ENCODE measurements at places on chromosomes 1 and 21.

- no peak for DNase-seq
Observed at GRCh38 chr1:230284891-230285290, 141.2 kb downstream of the PGBD5 start.

DNA sequence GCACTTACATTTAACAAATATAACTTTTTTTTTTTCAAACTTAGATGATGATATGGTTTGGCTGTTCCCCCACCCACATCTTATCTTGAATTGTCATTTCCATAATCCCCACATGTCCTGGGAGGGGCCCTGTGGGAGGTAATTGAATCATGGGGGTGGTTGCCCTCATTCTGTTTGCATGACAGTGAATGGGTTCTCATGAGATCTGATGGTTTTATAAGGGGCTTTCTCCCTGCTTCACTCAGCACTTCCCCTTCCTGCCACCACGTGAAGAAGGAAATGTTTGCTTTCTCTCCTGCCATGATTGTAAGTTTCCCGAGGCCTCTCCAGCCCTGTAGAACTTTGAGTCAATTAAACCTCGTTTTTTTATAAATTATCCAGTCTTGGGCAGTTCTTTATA lies 432.6 kb downstream of the AMY1C start:
- DNase-seq: no peak

DNA sequence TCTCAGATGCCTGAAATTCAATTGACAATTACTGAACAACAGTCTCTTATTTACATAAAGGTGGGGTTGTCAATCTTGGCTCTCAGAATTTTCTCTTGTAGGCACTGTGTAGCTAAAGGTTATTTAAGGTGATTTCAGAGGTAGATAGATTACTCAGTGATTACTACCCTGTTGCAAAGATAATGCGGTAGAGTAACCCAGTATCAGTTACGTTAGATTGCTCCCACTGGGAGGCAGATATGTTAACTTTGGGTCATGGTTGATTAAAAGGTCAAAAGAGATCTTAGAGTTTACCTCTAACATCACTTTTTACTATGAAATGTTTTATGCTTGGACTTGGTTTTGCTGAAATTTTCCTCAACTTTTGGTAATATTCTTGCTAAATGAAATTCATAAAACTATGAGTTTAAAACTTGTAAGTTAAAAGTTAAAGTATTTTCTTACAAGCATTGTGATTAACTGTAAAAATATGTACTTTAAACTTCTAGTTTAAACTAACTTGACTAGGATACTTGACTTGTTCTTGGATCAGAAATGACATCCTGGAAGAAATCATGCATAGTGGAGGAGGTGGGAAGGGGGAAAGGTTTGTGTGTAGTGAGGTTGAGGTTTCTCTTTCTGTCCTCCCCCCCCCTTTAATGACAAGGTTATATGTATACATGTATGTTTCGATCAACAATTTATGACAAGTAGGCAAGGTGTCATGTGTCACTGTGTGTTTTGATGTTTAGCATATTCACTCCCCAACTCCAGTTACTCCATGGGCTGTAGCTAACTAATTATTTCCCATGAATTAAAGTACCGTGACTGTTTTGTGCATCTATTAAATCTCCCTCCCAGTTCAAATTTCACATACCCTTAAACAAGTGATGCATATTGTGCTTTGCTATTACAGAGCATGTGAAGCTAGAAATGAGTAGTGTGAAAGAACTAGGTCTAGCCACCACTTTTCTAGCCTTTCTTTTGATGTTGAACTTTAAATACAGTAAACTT lies 2.9 kb downstream of the LAMC1 start:
- no peak for DNase-seq

- DNase-seq: no peak
Observed at GRCh38 chr1:78830321-78830720, 176.2 kb downstream of the ADGRL4 start.

GRCh38 chr1:8164670-8165069 lies 138.6 kb upstream of the ERRFI1 start:
- no peak for DNase-seq

DNA sequence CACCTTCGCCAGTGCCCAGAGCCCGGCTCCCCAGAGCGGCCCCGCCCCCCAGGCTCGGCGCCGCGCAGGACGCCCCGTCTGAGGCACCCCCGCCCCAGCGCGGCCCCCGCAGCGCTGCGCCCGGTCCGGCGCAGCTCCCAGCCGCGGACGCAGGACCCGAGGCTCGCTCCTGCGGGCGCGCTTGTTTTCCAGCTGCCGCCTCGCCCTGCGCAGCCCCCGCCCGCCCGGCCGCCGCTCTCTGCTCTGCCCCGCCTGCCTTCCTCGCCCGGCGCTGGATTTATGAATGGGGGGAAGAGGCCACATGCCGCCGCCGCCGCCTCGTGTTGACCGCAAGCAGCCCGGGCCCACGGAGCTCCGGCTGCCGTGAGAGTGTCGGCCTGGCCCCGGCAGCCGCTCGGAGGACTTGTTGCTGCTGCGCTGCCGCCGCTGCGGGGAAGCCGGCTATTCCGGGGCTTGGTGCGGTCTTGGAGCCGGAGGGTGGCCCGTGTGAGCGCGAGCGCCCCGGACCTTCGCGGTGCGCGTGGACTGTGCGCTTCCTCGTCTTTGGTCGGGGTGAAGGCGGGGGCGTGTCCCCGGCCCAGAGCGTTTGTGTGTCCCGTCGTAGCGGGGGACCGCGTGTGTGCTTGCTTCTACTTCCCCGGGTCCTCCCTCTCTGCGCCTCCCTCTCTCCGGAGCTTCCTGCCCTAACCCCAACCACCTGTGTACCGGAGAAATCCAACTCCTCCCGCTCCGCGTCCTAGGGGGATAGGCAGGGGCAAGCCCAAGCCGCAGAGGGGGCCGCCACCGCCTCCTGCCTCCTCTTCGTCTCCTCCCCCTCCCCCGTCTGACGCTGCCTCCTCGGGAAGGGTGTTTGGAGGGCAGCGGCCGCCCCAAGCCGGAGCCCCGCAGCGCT lies 736 bp downstream of the KCNC4 start:
- no peak for DNase-seq

GRCh38 chr1:38127428-38127827 lies 80.8 kb upstream of the POU3F1 start:
- DNase-seq: no peak

DNA sequence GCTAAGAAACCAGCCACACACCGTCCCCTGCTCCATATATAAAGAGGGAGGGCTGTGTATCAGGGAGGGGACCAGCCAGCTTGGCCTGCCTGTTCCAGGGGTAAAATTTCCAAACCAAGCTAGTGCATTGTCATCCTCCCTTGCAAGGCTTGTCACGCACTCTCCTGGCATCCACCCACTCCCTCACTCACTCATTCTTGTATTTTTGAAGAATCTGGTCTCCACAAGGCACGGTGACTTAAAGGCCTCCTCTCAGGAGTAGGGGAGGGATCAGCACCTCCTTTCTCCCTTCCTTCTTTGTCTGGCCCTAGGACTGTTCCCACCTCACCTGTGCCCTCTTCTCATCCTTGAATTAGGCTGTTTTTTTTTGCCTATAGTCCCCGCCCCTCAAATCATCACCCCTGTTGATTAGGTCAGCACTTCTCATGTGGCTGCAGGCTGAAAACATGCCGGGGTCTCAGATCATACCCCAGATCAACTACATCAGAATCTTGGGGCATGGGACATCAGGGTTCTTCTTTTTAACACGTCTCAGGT lies 5.0 kb downstream of the ABCA4 start:
- DNase-seq: no peak

DNA sequence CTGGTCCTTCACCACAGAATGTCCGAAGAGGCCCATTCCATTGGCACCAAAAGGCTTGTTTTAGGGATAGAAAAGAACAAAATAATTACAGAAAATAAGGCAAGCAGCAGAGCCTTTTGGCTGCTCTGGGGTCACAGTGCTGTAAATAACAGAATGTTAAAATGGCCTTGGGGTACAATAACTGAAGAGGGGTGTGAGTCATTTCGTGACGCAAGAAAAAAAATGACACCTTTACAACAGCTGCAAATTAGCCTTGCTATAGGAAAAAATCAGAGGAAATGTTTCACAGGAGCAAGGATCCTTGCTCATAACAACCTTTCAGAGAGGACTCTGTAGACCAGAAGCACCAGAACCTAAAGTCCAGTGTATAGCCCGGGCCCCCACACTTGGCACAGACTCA lies 483.4 kb downstream of the OMA1 start:
- DNase-seq: no peak

DNA sequence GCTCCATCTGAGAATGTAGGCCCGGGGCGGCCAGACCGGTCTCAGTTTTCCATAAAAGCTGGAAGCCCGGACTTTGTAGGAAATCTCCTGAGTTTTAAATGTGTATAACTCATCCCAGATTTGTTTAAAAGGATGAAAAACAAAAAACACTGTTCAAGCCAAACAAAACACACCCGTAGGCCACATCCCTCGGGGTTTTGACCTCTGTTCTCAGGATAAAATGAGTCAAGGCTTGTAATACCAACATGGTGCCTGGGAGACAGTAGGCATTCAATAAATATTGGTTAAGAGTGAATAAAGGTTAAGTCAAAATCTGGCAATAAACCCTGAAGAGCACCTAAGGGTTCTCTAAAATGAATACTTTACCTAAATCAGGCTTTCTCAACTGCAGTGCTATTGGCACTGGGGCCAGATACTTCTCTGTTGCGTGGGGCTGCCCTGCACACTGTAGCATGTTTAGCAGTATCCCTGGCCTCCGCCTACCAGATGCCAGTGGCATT lies 55.0 kb downstream of the KAZN start:
- no peak for DNase-seq

DNA sequence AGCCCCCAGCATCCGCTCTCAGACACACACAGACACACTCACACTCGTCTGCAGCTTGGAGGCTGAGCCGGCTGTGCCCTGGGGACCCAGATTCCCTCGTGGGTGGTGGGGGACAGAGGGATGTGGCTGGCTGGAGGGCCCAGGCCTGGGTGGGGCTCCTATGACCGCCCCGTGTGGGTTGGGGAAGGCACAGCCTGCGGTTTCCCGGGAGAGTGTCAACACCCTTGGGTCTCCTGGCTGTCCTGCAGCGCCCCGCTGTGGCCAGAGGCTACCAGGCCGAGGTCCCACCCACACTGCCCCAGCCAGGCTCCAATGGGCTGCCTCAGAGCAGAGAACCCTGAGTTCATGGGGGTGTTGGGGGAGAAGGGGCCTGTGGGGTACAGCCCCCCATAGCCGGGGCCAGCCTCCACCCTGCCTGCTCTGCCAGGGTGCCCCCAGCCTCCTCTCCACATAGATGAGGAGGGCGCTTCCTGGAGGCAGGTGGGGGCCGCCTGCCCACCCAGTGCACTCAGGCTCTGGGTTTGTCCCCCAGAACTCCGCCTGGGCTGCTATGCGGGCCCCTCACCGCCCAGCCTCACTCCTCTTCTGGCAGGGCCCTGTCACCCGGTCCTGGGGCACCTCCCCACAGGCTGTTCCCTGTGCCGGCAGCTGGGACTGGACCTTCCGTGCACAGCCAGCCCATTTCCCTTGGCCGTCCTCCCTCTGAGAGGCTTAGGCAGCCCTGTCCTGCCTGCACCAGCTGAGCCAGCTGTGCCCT lies at the start of gene TTC34:
Gene TTC34, minus strand, starts transcription at position 159 of the 757 bp plus-strand sequence. CDS start 866 bp downstream, outside the sequence.
- no peak for DNase-seq

DNA sequence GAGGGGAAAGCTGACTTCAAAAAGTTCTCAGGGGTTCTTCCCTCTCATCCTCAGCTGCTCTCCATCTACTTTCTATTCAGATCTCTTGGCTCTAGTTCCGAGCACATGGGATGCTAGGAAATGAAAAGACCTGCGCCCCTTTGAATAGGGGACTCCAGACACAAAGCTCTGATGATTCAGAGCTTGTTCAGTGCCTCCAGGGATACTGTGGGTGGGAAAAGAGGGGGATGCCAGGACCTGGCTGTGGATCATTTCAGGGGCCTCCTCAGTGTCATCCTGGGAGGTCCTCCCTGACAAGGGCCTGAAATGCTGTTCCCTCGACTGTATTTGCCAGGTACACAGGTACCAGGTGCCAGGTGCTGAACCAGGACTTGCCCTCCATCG lies 943 bp upstream of the KIAA0040 start:
- DNase-seq: no peak

GRCh38 chr1:198483006-198483405 lies 57.5 kb downstream of the ATP6V1G3 start:
- no peak for DNase-seq

- DNase-seq: no peak
Observed at GRCh38 chr1:165395478-165395877, 39.0 kb upstream of the LMX1A start.

- DNase-seq: no peak
Observed at GRCh38 chr1:234941321-234942011, 187.2 kb downstream of the TOMM20 start.

GRCh38 chr1:30695439-30695841 lies 27.9 kb downstream of the MATN1 start:
- no peak for DNase-seq

DNA sequence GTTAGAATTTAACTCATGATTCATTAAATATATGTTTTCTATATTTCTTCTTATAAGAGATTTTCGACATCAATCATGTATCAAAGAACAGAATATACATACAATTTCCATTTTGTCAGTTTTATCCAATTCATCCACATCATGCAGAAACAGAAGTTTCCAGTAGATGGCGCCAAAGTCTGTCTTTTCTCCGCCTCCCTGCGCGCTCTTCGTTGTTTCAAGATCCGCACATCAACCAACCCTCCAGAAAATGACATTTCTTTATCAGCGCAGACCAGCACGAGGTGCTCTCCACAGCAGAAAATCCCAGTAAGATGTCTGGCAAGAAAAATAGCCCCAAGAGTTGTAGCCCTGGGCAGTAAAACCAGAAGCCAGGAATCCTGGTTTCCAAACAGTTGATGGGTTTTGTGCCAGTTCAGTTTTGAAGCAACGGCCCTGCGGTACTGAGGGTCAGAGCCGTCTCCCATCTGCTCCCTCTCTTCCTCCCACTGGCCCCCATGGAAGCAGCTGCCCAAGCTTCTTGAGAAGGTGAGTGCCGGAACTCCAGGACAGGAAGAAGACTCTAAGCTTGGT lies 38.6 kb upstream of the GPR137B start:
- DNase-seq: no peak

- no peak for DNase-seq
Observed at GRCh38 chr1:19113697-19114092, 96.4 kb downstream of the UBR4 start.

DNA sequence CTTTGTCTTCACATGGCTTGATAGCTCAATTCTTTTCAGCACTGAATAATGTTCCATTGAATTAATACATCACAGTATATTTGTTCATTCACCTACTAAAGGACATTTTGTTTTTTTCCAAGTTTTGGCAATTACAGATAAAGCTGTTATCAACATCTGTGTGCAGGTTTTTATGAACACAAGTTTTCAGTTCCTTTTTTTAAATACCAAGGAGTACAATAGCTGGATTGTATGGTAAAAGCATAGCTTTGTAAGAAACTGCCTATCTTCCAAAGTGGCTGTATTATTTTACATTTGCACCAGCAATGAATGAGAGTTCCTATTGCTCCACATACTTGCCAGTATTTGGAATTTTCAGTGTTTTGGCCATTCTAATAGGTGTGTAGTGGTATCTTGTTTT lies 4.8 kb upstream of the MCOLN2 start:
- DNase-seq: no peak

- no peak for DNase-seq
Observed at GRCh38 chr1:234604495-234605398, 5.2 kb downstream of the IRF2BP2 start.

GRCh38 chr1:182484531-182485257 lies 34.7 kb downstream of the RGSL1 start:
- DNase-seq: peak; percentile 2

Data from GM12864 (cell line).